Activated effector memory CD4-positive, alpha-beta T cell treated with anti-CD3 and anti-CD28 coated beads, Interleukin-2, amount 50 U/mL, for 16 hours (primary cell): ENCODE measurements at places on chromosomes 5 and 9.

- no peak for DNase-seq
Observed at GRCh38 chr9:93203026-93203717, 19.2 kb downstream of the WNK2 start.

DNA sequence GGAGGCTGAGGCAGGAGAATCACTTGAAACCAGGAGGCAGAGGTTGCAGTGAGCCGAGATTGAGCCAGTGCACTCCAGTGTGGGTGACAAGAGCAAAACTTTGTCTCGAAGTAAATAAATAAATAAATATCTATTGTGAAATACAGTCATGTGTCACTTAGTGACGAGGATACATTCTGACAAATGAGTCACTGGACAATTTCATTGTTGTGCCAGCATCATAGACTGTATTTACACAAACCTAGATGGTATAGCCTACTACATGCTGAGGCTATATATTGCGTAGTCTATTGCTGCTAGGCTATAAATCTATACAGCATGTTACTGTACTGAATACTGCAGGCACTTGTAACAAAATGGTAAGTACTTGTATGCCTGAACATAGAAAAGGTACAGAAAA, 61.1 kb upstream of the CCL21 start:
- DNase-seq, result no peak

DNA sequence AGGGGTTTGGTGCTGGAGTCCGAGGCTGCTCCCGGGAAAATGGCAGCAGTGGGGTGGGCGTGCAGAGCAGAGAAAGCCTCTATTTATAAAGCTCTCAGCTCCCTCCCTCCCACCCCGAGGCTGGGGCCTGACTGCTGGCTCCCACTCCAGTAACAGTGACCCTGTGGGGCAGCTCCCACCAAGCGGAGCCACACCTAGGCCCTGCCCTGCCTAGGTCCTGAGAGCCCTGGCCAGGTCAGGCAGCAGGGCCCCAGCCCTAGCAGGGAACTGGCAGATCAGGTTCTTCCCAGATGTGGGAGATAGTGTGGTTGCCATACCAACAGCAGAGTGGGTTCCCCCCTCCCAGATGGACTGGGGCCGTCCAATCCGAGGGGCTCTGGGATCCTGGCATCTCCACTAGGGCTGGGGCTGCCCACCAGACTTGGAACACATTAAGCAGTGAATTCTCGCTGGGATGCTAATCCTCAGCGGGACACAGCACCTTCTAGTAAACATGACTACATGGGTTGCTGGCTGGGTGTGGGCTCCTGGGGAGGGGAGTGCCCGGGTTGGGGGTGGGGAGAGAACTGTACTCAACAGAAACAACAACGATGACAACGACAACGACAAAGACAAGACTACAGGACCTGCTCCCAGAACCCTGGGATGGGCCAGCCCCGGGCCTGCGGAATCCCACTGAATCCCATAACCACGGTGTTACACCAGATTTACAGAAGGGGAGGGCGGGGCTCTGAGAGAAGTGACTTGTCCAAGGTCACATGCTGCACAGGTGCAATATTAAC, 1.5 kb downstream of the SH3GLB2 start:
- DNase-seq, result no peak

- no peak for DNase-seq
Observed at GRCh38 chr9:128626181-128626580, 30.5 kb downstream of the DYNC2I2 start.

DNA sequence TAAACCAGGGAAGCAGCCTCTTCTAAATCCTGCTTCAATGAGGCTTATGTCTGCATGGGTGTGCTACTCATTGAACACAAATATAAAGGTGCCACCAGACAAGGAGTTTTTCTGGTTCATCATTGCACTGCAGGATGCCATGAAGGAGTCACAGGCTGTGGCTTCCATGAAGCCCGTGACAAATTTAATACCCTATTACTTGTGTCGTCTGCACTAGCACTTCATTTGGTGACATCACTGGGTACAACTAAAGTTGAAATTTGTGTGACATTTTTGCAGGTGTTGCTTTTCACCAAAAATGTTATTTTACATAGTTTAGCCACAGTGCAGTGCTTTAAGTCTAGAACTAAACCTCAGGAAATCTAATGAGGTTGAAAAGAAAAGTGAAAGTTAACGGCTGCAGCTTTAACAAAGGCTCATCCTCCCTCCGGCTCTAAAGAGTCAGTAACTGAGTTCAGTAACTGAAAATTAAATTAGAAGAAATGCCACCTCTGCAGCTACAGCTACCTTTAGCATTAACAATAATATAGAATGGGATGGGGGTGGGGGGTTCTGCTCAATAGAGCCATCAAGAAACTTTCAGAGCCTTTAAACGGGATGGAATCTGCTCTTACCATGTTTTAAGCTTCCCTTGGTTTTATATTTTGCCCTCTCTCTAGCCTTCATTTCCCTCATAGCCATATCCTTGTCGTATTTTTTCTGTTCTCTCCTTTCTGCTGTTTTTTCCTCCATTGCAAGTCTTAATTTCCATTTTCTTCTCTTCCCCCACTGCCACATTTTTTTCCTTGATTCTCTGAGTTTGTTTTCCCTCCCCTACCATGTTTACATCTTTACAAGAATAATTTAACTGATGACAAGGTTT, 233.8 kb upstream of the TMEM161B start:
- no peak for DNase-seq

GRCh38 chr5:157568720-157569119, 6.9 kb downstream of the ADAM19 start:
- DNase-seq, result no peak

DNA sequence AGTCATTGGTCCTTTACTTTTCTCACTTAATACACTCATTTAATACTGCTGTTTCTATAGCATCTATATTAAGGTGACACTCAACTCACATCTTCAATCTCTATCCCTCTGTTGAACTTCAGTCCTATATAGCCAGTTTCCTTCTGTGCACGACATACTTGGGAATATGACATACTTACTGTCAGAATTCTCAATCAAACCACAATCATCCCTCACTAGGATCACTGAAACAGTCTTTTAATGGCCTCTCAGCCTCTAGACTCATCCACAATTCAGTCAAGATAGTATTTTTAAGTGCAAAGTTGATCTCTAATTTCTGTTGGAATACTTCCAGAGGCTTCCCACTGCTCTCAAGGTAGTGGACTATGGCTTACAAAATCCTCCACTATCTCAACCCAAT, 251.0 kb upstream of the MEF2C start:
- DNase-seq, result no peak

DNA sequence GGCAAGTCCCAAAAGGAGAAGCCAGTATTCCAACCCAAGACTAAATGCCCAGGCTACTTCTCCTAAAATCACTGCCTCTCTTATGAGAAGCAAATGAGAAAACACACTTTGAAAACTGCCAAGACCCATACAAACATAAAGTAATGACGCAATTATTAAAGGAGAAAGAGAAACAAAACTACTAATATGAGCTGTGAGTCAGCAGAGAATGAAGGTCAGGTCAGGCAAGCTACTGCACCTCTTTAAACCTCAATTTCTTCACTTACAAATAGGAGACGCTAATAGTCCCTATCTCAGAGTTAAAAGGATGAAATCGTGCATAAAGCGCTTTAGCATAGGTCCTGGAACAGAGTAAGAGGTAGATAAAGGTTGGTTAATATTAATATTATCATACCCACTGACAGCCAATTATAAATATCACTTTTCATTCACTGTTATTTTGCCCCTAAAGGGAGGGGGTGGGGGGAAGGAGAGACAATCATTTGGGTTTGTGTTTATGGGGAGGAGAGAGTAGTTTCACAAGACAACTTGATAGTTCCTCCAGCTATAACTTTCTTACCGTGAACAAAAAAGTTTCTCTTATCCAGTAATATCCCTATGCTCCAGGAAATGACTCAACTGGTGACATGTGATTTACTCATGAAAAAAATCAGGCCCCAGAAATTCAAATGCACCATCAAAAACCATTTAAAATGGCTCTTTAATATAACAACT, 3.6 kb downstream of the PSMB7 start:
- no peak for DNase-seq

DNA sequence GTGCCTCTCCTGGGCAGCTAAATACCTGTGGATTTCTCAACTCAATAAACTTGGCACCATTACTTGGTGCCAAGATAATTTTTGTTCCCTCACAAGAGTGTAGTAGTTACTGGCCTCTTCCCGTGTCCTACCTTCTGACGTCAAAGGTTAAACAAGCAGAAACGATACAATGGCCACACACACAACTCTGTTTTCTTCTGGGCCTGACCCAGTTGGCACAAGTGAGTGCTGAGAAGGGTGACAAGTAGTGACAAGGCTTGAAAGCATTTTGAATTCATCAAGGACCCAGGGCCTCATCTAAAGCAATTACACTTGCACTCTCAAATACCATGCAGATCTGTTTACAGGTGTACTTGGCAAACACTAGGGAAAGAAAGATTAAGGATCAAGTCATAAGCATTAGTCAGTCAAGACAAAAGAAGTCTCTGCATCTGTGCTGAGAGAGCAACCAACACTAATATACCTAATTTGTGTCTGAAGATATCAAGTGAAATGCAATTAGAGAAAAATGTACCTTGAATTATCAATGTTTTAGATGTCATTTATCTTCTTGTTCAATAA, 30.8 kb downstream of the RASEF start:
- no peak for DNase-seq

GRCh38 chr5:116883875-116884274, 309.3 kb upstream of the SEMA6A start:
- DNase-seq, result no peak

- no peak for DNase-seq
Observed at GRCh38 chr9:35568196-35568595, 36.9 kb upstream of the TESK1 start.

DNA sequence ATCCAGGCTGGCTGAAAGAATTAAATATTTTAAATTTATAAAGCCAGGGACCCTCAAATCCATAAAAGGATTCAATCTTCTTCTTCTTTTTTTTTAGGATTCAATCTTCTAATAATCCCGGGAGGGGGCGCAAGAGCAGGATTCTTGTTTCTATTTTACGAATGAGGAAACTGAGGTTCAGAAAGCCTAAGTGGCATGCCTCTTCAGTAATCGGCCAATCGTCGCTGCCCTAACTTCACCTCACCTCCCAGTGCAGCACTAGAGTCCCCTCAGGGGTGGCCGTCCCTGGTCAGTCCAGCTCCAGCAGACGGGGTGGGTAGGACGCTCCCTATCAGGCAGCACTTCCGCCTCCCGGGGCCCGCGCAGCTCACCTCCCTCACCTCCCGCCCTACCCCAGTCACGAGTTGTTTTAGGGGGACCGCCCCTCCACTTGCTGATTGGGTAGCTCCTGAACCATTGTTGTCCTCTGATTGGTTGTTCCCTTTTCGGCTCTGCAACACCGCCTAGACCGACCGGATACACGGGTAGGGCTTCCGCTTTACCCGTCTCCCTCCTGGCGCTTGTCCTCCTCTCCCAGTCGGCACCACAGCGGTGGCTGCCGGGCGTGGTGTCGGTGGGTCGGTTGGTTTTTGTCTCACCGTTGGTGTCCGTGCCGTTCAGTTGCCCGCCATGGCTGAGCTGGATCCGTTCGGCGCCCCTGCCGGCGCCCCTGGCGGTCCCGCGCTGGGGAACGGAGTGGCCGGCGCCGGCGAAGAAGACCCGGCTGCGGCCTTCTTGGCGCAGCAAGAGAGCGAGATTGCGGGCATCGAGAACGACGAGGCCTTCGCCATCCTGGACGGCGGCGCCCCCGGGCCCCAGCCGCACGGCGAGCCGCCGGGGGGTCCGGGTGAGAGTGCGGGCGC, at the start of gene CLTA:
Gene CLTA (plus strand): TSS at position 534 of the 902 bp plus-strand sequence. CDS start 136 bp downstream, at position 670.
- peak; percentile 98 for DNase-seq
